ENCODE measurements at places on chromosomes 3 and 15.

DNA sequence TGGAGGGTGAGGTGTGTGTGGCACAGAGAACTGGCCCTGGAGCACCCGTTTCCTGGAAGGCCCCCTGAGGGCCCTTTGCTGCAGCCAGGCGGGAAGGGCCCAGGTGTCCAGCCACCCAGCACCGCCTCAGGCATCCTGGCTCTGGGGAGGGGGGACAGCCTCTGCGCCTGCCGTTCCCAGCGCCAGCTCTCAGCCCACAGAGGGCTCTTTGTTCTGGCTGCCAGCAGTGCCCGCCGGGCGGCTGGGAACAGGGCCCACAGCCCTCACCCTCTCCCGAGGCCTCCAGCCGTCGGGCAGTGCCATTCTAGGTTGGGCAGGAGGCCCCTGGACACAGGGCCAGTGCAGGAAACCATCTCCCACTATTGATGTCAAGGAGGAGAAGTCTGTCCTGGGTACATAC, 8.3 kb downstream of the SLC38A3 start:
- no peak for DNase-seq

GRCh38 chr15:32649342-32649741, 7.8 kb downstream of the SCG5 start:
- no peak for DNase-seq

- no peak for DNase-seq
Measured at GRCh38 chr15:49646891-49647290, 26.0 kb downstream of the DTWD1 start.

DNA sequence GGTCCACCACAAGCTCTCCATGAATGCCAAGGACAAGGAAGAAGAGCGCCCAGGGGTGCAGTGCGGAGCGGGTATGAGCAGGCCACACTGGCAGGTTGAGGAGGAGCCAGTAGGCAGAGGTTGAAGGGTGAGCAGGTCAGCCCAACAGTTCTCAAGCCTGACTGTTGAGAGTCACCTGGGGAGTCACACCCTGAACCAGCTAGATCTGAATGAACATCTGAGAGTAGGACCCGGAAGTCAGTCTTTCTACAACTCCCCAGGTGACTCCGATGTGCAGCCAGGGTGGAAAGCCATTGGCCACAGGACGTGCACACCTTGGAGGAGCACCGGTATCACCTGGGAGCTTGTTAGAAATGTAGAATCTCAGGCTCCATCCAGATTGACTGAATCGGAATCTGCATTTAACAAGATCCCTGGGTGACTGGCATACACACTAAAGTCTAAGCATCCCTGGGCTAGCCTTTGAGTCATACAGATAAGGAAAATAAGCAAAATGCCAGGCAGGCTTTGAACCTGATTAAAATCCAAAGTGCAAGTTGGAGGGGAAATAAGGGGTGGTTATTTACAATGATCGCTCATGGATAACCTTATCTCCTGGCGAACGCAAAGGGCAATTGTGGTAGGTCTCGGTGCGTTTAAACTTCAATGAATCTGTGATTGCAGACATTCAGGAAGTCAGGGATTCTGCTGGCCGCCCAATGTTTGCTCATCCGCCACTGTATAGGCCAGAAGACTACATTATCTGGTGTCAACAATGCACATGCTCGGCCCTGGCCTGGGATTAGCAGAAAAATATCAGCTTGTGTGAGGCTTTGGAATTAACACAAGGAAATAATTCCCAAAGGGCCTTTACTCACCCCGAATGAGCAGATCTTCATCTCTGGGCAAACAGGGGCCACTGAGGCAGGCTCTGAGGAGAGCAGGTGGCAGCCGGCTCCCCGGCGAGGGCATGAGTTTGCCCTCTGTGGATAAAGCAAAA, 11.7 kb upstream of the LYZL4 start:
- DNase-seq: no peak

GRCh38 chr3:80190051-80190450, 422.3 kb upstream of the ROBO1 start:
- DNase-seq: no peak

DNA sequence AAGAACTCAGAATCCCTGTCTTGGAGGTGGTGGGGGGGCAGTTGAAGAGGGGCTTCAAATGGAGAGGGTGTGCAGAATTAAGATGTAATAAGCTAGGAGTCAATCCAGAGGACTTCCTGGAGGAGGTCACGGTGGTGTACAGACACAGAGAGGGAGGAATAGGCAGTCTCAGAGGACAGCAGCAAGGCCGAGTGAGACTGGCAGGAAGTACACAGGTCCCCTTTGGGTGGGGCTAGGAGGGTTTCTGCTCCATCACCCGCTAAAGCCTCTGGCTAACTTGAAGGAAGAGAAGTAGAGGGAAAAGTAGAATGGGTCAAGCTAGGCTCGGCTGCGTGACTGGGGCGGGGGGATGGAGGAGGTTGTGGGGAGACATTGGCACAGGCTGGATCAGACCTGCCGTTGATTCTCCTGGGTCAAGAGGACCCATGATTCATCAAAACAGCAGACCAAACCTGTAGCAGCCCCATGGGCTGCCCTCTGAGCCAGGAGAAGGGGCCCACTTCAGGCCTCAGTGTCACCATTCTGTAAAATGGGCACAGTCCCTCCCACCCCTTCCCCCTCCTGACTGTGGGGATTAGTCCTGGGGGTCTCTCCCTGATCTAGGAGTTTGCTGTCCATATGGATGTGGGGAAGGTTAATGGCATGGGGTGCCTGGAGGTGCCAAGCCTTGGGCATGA, 16.9 kb downstream of the CSPG4 start:
- no peak for DNase-seq

GRCh38 chr3:42290966-42291714, 25.2 kb upstream of the CCK start:
- no peak for DNase-seq

- DNase-seq: peak; percentile 83
Measured at GRCh38 chr15:31387479-31388118, 61.0 kb downstream of the KLF13 start.

GRCh38 chr3:31777092-31777491, 204.0 kb downstream of the OSBPL10 start:
- no peak for DNase-seq

GRCh38 chr3:119257654-119258410, 17.2 kb upstream of the B4GALT4 start:
- no peak for DNase-seq

DNA sequence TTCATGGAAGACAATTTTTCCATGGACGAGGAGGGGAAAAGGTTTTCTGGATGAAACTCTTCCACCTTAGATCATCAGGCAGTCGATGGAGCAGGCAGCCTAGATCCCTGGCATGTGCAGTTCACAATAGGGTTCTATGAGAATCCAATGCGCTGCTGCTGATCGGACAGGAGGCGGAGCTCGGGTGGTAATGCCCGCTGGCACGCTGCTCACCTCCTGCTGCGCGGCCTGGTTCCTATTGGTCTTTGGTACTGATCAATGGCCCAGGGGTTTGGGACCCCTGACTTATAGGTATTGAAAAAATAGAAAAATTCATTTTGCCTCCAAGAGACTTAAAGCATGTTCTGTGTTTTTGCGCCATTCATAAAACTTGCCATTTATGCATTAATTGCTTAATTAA, 793.9 kb upstream of the NR2F2 start:
- no peak for DNase-seq

DNA sequence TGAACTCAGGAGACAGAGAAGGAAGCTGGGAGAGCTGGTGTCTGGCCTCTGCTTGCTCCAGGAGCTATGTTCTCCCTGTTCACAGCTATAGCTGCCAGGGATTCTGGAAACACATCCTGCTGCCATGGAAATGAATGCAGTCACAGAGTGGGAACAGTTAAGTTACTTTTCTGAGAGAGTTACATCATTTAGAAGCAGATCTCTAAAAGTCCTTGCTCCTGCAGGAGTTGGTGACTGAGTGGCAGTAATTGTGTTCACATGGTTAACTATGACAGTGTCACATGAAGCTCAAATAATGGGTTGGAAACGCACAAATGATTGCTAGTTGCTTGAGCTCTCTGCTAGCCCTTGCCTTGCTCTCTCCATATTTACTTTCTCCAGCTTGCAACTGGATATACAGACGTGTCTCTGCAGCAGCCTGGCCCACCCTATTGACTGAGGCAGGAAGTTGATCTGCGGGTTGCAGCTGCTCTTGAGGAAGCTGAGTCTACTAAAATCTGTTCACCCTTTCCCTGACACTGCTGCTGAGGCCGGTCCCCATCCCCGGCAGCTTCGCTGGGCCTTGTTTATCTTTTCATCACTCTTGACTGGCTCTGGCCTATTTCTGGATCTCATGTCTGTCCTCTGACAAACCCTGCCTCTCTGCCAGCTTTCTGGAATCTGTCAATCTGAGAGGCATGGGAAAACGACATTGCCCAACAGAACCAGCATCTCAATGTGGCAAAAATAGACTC, 16.7 kb upstream of the ISLR start:
- peak; percentile 79 for DNase-seq

DNA sequence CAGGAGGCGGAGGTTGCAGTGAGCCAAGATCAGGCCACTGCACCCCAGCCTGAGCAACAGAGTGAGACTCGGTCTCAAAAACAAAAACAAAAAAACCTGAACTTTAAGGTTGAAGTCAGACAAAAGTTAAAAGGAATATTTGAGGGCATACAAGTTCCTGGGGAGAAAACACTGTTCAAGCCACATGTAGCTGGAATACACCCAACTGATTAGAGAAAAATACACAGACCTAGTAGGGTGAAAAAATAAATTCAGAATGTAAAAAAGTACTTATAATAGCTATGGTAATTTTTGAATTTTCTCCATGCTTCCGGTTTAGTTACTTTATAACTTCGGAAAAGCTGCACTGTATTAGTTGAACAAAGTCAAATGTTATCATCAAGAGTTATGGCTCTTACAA, 42.6 kb upstream of the SNTN start:
- DNase-seq: no peak

- no peak for DNase-seq
Measured at GRCh38 chr3:44966795-44967278, 9.1 kb downstream of the ZDHHC3 start.

DNA sequence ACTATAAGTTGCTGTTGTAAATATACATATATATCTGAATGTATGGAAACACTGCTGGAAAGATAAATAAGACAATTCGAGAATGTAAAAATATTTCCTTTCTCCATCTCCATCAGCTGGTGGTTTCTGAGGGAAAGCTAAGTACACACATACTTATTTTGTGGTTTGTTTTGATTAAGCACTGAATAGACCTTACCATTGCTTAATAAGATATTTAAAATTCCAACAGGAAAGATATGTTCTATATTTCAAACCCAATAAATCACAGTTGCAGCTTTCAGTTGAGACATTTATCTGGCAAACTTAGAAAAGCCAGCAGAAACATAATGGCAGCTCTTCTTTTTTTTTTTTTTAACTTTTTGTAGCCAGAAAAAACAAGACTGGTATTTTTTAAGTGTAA, 160.4 kb downstream of the VGLL3 start:
- DNase-seq: no peak

Measured in SHP77 (cell line).